ENCODE measurements at places on chromosomes 7 and 10.

- DNase-seq = no peak
These were observed 48.1 kb upstream of the SEPTIN7 start for GRCh38 chr7:35752742-35753141.

DNA sequence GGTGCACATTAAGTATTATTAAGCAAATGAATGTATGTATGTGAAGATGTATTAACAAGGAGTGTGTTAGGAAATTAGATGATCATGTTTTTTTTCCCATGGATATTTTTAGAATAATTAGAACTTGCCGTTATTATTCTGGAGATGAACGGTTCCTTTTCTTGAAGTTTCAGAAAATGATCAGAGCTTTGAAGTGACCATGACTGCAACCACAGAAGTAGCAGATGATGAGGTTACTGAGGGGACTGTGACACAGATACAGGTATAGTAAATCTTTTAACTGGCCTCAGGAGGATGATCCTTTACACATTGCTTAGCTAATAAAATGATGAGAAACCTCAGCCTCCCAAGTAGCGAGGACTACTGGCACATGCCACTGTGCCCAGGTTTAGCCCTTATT is 18.6 kb downstream of the DMTF1 start:
- DNase-seq = no peak

DNA sequence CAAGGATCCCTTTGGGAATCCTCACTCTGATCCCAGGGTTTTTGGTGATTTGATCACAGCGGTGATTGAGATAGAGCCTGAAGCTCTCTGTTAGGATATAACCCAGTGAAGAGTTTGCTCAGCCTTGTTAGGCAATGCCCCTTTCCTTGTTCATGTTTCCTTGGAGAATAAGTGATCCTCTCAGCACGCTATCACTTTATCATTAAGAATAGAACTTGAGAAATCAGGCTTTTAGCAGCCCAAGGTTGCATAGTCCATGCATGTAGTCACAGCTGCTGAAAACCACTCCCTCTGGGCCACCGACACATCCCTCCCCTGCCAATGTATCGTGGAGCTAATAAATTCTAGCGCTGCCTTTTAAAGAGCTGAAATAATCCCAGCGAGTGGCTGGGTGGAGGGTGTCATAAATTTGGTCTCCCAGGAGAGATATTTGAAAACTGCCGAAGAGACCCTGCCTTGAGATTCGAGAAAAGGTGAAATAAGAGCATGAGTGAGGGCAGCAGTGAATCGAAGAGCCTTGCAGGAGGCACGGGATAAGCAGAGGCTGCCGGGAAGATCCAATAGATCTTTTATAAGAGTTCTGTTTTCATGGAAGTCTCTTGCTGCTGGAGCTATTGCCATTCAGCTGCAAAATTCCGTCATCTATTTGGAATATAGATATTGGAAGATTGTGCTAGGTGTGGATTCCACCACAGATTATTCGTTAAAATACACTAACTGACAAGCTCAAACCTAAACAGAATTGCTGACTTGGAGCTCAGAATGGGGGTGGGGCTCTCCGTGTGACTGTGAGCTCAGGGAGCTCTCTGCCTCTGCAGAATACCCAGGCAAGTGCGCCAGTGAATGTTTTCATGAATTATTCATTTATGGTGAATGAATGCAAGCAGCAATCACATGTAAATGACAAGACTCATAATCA is 249.8 kb downstream of the TRIL start:
- no peak for DNase-seq

- DNase-seq = no peak
These were observed 41.9 kb upstream of the SMARCD3 start for GRCh38 chr7:151290355-151290760.

GRCh38 chr10:48251152-48251524 is 23.4 kb downstream of the FRMPD2 start:
- DNase-seq = no peak

DNA sequence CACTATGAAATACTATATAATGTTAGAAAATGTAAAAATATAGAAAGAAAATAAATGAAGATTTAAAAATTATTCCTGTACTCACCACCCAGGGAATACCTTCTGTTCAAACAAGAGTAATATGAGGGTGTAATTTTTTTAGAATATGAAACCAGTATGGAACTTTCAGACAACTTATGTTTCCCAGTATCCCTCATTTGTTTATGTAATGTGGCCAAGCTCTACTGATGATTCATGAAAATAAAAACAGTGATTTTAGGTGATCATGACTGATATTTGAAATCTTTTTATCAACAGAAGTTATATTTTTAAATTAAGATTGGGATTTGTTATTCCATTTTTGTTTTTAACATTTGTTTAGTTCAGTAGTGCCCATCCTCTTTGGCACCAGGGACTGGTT is 18.8 kb downstream of the SLK start:
- DNase-seq = no peak

DNA sequence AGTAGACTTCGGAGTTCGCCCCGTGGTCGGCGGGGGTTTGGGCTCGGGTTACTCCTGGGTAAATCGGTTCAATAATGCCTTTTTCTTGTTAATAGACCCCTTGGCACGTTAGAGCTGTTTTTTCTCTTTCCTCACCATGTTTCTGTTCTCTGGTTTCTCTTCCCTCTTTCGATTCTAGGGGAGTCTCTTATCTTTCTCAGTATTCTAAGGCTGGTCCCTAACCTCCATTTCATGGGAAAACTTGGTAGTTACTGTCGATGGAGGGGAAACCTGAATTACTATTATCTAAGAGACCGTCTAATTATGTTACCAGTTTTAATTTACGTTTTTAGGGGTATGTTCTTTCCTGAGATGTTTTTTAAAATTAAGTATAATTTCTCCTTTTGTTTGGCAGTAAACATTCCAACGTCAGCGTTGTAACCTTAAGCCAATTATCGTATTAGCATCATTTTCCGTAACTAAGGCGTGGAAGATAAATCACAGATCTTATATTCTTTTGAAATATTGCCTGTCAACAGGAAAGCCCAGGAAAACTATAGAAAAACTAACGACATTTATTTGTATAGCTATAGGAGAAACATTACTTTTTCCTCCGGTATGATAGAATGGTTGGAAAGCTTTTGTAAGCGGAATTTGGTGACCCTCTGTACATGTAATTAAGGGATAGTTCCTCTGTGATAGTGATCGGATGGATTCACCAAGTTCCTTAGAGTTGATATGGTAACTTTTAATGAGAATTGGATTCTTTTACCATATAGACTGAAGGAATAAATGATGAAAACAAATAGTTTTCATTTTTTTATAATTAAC is 847 bp downstream of the BTAF1 start:
- DNase-seq = no peak

DNA sequence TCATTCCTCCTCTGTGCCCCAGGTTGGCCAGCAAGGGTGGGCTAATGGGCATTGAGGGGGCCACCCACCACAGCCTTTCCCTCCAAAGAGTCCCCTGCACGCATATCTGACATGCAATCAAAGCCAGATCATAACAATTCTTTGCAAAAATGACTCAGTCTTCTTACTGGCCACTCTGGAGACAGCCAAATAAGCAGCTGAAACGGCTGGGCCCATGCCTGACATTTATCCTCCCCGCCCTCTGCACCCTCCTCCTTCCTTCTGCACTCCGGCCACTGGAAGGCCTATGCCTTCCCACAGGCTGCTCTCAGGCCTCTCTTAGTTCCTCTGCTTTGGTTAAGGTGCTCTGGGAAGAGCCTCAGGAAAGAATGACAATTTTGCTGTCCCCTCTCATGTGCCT is 29.2 kb upstream of the NPFFR1 start:
- no peak for DNase-seq

- DNase-seq = no peak
These were observed 98.9 kb upstream of the ARHGAP21 start for GRCh38 chr10:24822590-24822989.

DNA sequence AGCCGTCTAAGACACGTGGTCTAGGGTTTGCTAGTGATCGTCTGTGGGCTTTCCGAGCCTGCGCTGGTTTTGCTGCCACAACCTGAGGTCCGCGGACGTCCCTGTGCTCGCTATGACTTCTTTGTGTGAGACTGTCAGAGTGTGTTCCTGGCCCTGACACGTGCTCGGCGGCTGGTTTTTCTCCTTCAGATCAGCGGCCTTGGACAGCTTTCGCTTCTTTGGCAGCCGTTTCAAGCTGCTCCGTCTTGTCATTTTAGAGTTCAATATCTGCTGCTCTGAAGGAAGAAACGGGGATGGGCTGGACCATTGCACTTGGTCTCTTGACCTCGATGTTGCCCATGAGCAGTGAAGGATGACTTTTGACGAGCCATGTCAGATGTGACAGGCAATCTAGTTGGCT is 147.3 kb downstream of the MGMT start:
- no peak for DNase-seq

- DNase-seq = no peak
These were observed 105.3 kb upstream of the TNRC18 start for GRCh38 chr7:5528815-5529442.

GRCh38 chr7:135274495-135275268 is 41.0 kb downstream of the STRA8 start:
- DNase-seq = peak; percentile 49

DNA sequence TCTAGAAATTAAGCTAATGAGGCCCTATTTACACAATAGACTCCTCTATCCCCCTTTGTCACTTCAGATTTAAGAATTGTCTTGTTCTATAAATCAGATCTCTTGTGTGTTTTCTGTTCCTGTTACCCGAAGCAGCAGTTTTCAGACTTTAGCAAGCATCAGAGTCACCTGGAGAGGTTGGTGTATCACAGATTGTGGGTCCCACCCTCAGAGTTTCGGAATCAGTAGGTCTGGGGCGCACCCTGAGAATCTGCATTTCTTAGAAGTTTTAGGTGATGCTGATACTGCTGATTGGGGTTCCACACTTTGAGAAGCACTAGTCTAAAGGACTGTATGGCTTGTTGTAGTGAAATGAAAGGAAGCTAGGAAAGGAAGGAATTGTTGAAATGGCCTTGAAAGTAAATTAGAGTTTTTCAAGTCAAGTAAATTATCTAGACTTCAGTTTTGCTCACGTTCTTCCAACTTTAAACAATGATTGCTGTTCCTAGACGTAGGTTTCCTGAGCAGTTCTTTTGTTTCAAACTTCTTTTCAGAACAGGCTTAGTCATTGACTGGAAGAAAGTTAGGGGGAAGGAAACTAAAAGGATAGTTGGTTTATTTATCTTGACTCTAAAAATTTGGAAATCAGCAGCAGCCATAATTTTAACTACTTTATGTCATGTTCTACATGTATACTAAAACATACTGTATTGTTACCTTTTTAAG is 15.7 kb downstream of the BPGM start:
- no peak for DNase-seq
